Stimulated activated CD8-positive, alpha-beta memory T cell treated with anti-CD3 and anti-CD28 coated beads, Interleukin-4, amount 100 ng/mL, for 1 hour (primary cell): ENCODE measurements at places on chromosomes 2 and 18.

DNA sequence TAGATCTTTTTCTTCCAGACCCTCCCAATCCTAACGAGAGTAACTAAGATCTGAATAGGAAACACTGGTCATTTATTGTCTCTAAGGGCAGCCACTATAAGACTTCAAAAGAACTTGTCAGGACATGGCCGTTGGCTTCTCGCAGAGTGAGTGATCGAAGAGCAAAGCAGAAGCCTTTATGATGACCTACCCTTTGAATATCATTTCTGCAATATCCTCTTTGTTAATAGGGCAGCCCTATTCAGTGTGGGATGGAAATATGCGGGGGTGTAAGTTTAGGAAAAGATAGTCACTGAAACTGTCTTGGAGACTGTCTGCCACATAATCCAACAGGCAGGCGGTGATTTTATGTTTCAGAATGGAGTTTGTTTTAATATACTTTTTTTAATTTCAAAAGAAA, 70.9 kb downstream of the FBXO36 start:
- DNase-seq, result no peak

- no peak for DNase-seq
These were observed 80.1 kb upstream of the NFATC1 start for GRCh38 chr18:79315596-79315995.

DNA sequence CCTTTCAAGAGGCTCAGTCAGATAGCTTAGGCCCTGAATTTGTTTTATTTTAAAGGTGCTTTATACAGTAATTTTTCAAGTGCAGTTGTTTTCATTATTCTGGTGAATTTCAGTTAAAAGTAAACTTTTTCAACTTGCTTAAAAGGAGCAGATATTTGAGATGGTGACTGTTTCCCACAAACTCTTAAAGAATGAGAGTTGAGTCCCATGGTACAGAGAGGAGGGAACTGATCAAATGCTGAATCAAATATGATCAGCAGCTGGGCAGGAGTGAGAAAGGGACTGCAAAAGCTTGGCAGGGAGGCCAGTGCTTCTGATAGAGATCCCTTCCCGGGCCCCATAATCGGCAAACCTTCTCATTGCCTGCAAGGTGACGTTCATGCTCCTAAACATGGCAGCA, 91.2 kb downstream of the KCNS3 start:
- DNase-seq, result no peak

DNA sequence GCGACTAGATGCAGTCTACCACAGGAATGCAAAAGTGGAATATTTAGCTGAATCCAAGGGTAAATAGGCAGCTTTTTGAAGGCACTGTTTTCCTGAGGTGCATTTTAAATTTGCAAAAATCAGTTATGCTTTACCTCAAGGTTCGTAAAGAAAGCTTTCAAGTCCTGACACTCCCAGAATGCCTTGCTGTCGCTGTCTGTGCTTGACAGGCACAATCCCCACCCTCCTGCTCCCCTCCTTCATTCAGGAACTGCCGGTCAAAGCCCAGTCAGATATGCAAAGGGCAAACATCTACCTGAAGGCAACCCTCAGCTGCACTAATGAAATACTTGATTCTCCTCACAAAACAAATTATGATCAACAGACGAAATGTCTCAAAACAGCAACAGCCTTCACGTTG, 97.4 kb upstream of the DDX18 start:
- no peak for DNase-seq

- DNase-seq, result no peak
These were observed 35.4 kb upstream of the DNAH7 start for GRCh38 chr2:196104066-196104465.
